Hematopoietic multipotent progenitor cell treated with erythropoietin and hydrocortisone succinate and interleukin-3 and kit ligand, for 8 days (in vitro differentiated cells): ENCODE measurements at places on chromosomes 5 and 9.

- no peak for DNase-seq
Observed at GRCh38 chr9:130458027-130458803, 13.5 kb downstream of the ASS1 start.

DNA sequence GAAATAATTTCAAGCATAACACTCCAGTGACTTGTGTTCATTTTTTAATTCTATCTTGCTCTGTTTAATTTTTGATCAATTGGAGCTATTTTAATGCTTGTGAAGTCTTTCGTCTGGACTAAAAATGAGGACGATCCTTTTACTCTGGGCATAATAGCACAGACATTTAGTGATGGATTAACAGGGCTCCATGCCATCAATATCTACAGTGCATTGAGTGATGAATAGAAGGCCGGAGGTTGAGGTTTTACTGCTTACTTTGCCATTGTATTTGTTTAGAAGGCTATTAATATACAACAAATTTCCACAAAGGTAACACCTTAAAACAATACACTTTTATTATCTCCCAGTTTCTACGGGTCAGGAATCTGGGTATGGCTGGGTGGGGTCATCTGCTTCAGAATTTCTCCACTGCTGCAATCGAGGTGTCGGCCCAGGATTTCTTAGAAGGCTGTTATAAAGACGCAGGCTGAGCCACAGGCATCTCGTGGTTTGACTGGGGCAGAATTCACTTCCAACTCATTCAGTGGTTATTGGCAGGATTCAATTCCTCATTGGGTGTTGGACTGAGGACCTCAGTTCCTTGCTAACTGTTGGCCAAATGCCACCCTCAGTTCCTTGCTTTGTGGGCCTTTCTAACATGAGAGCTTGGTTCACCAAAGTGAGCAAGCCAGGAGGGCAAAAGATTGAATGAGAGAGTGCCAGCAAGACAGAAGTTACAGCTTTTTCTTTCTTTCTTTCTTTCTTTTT, 265.4 kb upstream of the VLDLR start:
- DNase-seq, result no peak

DNA sequence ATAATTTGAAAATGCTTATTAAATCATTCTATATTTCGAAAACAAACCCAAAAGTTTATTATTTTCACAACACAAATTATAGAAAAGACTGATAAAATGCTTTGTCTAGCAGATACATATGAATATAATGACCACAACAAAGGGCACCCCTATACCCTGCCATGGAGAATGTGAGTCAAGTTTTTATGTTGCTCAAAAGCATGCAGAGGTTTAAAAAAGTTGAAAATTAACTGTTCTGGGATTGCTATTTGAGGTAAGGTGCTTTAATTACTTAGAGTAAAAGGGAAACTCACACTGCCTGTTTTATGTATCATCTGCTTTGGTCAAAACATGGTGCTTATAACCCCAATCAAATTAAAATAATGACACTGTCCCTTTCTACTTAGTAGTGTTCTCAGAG, 41.0 kb downstream of the MLANA start:
- no peak for DNase-seq

DNA sequence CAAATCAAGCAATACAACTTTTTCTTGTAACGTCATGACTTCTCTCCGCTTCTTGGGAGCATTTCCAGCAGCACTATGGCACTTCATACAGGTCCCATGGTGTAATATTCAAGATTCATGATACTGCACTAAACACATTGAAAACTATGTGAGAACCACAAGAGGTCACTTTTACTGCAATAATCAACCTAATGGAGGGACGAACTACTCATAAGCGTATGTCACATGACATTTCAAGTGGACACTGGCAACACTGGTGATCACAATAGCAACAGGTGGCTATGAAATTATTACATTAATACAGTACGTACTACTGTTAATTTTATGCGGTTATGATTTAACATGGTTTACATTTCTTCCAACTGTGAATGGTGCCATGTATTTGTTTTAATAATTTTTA, 78.6 kb upstream of the TBC1D9B start:
- peak; percentile 53 for DNase-seq

DNA sequence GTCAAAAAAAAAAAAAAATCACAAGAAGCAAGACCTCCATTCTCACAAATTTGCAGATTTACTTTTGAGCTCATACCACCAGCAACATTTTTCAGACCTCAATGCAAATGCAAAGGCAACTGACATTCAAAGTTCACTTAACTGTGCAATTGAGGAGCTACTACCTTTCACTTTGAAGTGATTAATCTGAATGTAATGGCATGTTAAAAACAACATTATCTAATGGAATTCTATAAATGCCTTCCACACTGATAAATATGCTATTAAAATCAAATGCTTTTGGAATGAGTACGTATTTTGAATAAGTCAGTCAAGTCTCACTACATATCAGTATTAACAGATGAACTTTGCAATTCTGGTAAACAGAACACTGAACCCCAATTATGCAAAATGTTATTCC, 32.3 kb downstream of the UBQLN1 start:
- DNase-seq, result no peak

DNA sequence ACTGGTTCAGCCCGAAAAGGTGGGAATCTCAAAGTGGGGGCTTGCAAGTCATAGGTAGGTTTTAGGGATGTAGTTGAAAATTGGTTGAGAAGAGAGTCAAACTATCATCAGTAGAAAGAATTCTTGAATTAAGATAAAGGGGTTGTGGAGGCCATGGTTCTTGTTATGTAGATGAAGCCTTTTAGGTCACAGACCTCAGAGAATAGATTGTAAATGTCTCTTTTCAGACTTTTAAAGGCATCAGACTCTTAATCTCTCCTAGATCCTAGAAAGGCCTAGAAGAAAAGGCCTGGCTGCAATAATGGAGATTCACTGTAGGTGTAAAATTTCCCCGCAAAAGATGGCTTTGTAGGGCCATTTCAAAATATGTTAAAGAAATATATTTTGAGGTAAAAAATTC, 96.4 kb downstream of the PSAT1 start:
- DNase-seq, result no peak

DNA sequence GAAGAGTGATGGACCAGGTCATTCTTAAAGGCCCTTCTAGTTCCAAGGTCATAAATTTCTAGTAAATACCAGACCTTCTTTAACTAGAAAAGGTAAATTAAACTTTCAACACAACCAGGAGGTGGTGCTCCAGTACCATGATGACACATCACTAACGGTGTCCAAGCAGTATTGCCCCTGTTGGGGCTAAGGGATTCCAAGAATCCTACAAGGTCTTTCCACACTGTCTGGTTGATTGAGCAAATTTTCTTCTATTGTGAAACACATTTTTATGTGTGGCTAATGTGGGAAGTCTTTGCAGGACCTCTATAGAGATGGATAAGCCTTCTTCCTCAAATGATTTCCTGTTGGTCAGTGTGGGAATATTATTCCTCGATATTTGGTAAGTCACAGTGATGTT, 459.6 kb upstream of the PAPPA start:
- DNase-seq, result peak; percentile 3

DNA sequence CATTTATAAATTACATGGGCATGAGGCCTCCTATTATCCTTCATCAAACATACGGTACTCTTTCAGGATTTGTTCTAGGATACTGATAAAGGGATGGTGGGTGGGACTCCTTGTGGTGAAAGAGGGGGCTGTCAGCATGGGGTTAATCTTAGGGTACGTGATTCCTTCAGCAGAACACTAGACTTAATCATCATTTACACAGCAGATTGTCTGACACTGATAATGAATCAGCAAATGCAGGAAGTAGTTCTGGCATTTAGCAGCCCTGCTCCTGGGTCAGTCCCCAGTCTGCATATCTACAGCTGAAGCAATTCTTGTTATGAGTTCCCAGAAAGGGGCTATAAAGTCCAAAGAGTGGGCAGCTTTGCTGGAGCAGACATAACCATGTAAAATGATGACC, 384.6 kb downstream of the SPOCK1 start:
- DNase-seq, result no peak

GRCh38 chr9:28923351-28923750, 1350.1 kb upstream of the C9orf72 start:
- DNase-seq, result no peak

DNA sequence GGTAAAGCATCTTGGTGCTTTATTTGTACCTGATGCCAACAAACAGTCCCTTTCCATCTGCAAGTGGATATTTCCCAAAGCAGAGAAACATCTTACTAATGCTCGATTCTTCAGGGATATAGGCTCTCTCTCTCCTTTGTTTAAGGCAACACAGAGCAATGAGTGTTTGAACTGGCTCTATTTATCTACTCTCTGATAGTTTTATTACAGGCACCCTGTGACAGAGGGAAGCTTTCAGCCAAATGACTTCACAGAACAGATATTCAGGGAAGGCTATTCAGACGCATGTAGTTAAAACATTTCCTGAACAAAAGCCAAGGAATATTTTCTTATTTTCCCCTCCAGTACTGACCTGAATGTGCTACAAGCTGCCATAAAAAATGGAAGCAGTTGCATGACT, 141.8 kb downstream of the YIPF5 start:
- DNase-seq, result no peak

DNA sequence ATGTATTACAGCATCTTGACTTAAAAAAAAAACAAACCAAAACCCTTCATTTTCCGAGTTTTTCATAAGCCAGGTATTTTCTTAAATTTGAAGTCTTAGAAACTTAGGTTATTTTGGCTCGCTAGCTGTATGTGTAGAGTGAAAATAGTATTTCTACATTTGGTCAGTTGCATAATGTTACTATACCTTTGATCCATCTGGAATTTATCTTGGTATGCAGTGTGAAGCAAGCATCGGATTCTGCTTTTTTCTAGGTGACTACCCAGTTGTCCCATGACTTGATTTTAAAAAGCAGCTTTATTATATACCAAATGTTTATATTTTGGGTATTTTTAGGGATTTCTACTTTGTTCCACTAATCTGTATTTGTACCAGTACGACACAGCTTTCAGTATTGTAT, 27.7 kb downstream of the UBAP1 start:
- no peak for DNase-seq

DNA sequence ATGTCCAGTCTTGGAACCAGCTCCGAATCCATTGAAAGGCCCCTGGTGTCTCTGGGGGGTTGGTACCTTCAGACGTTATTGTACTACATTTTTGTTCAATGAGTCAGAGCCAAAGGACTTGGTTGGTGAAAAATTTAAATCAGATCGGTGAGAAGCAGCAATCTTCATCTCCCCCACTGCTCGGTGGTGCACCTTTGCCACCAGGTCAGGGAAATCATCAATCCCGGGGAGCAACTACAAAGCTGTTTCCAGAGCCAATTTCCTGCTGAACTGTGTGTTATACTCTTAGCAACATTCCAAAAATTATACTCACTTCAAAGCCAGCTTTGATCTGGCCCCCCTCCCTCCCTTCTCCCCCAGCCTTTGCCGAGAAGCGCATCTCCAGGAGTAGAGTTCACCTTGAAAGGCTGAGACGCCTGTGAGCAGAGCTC, 375.2 kb upstream of the WWC1 start:
- no peak for DNase-seq

- DNase-seq, result no peak
Observed at GRCh38 chr9:101315112-101315450, 69.7 kb downstream of the BAAT start.

DNA sequence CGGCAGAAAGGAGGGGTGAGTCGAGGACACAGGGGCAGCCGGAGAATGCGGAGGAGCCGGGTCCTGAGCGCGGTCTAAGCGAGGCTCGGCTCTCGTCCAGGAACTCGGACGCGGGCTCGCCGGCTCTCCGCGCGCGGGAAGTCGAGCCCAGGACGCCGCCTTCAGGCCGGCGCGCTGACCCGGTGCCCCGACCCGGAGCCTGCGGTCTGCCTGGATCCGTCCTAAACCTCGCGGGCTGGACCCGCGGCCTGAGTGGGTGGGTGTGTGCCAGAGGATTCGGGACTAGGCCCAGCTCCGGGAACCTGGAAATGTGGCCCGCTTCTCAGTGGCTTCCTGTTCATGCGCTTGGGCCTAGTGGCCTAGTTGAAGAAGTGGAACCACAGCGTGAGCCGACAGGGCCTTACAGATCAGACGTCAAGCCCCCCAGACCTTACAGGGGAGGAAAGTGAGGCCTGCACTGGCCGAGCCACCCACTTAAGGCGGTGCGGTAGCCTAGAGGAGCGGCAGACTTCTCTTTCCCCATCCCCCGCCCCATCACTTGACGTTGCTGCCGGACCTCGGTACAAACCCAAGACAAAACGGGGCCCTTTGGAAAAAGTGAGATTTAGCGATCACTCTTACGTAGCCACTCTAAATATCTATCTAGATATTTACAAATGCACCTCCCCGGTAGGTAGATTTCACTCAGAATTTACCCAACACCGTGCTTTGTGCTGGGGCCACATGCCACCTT, 1.2 kb downstream of the CDKN2B-AS1 start:
- DNase-seq, result peak; percentile 33

- no peak for DNase-seq
Observed at GRCh38 chr5:88116396-88116795, 152.2 kb downstream of the TMEM161B start.
